ENCODE measurements at places on chromosomes 7 and 10. TPM values are rescaled to one million over a fixed set of nuclear protein-coding genes. Genes with fewer than 3 reads are reported as not detected.

The ERVW-1 gene
- total RNA-seq: not detected

- peak overlapping the region; percentile 39 for H3K27ac ChIP-seq
- H3K4me3 ChIP-seq: peak overlapping the region; percentile 92
- H3K27me3 ChIP-seq: no peaks in the 10 kb centered on the region
- peaks cover 29% of the 10 kb centered on the region for H3K36me3 ChIP-seq
- H3K4me1 ChIP-seq: peaks cover 73% of the 10 kb centered on the region
- DNase-seq: no peak
Observed at GRCh38 chr10:13704964-13705363, 118.2 kb downstream of the PRPF18 start.

The MAD1L1 gene
- 43.3 TPM for total RNA-seq

- H3K27ac ChIP-seq: no peak overlapping the region
- DNase-seq: no peak
- H3K4me3 ChIP-seq: no peak overlapping the region
Observed at GRCh38 chr7:30694218-30694745, 12.0 kb upstream of the CRHR2 start.

GRCh38 chr7:930975-931758 lies 23.3 kb downstream of the ADAP1 start:
- H3K4me3 ChIP-seq: no peak overlapping the region
- H3K27me3 ChIP-seq: peaks cover 3% of the 10 kb centered on the region
- no peaks in the 10 kb centered on the region for H3K36me3 ChIP-seq
- H3K4me1 ChIP-seq: no peaks in the 10 kb centered on the region
- no peak for DNase-seq
- no peak overlapping the region for H3K27ac ChIP-seq

The CLRN3 gene
- total RNA-seq: 0.31 TPM

GRCh38 chr10:73854310-73854709 lies 20.0 kb downstream of the CAMK2G start:
- peaks cover 28% of the 10 kb centered on the region for H3K36me3 ChIP-seq
- H3K27ac ChIP-seq: no peak overlapping the region
- no peak overlapping the region for H3K4me3 ChIP-seq
- peaks cover 10% of the 10 kb centered on the region for H3K27me3 ChIP-seq

DNA sequence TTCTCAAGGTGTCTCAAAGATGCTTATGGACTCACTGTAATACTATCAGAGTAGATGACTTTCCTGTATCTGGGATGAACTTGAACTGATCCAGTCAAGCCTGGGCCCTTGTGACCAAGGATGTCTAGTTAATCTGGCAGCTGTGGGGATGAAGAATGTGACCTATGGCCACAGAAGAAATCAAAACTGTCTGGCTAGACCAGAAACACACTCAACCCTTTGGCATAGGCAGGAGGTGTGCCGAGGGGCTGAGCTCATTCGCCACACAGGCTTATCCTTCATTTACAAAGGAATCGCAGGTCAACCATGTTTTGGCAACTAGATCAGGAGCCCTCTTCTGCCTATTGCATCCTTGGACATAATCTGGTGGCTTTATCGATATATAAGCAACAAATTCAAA lies 110.6 kb downstream of the ATXN7L1 start:
- no peak overlapping the region for H3K4me3 ChIP-seq
- DNase-seq: no peak
- peaks cover 2% of the 10 kb centered on the region for H3K27me3 ChIP-seq

GRCh38 chr7:27533652-27534081 lies 129.0 kb downstream of the HIBADH start:
- H3K4me3 ChIP-seq: no peak overlapping the region
- no peak overlapping the region for H3K27ac ChIP-seq
- DNase-seq: no peak
- peaks cover 11% of the 10 kb centered on the region for H3K36me3 ChIP-seq
- H3K27me3 ChIP-seq: no peaks in the 10 kb centered on the region

DNA sequence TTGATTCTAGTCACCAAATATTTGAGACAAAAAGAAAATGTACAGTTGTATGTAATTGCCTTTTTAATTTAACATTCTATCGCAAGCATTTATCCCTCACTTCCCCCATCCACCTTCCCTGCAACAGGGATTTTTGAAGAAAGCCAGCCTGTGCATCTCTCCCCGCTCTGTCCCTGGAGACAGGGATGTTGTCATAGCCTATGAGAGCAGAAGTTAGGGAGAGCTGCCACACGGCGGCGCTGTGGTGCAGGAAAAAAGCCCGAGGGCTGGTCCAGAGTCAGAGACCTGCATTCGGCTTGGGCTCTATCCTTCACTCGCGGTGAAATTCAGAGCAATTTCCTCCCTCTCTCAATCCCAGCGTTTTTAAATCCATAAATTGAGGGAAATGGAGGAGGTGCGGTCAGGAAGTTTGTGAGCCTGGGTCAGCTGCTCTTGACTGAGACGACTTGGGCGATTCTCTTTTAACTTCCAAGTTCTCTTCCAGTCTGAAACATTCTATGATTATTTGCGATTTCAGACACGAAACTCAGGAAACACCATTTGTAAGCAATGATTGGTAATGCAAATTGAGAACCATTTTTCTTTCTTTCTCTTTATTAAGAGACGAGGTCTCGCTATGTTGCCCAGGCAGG lies 17.5 kb downstream of the HKDC1 start:
- DNase-seq: peak; percentile 94
- peaks cover 4% of the 10 kb centered on the region for H3K4me1 ChIP-seq
- H3K27ac ChIP-seq: peak overlapping the region; percentile 36
- H3K36me3 ChIP-seq: no peaks in the 10 kb centered on the region
- no peaks in the 10 kb centered on the region for H3K27me3 ChIP-seq

The ANKMY2 gene
- 20.5 TPM for total RNA-seq

DNA sequence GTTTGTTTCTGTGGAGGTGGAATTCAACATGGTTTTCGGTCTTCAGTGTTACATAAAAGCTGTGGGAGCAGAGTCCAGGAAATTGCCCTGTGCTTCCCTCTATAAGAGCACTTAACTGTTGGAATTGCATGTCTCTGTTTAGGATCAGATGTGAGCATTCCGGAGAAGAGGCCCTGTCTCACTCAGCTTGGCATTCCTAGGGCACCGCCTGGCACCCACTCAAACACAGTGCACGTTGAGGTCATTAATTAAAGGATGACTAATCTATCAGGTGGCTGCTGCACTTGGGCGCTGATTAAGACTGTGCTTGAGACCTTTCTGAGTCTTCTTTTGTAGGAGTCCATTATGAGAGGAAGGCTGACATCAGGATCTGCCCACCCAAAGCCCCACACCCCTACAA lies 82.8 kb upstream of the VIPR2 start:
- H3K27ac ChIP-seq: no peak overlapping the region
- DNase-seq: no peak
- H3K4me1 ChIP-seq: no peaks in the 10 kb centered on the region
- H3K27me3 ChIP-seq: peaks cover 7% of the 10 kb centered on the region
- H3K4me3 ChIP-seq: no peak overlapping the region

The IMPDH1 gene
- 7.5 TPM for total RNA-seq

DNA sequence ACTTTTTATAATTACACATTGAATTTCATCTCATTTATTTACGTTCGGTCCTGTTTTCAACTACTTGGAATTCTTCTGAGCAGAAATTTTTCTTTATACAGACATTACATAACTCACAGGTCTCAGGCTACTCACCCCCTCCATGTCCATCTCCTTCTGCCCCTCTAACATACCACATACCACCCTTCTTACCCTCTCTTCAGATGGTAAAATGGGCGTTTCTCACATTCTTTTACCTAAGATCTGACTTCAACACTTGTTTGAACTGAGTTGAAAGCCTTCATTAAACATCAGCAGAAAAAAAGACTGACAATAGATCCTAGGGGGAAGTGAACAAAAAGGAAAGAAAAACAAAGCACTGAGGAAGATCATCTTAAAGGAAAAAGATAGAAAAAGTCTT lies 309.7 kb downstream of the CTNNA3 start:
- peak overlapping the region; percentile 9 for H3K4me3 ChIP-seq
- H3K36me3 ChIP-seq: no peaks in the 10 kb centered on the region
- H3K27me3 ChIP-seq: no peaks in the 10 kb centered on the region
- no peak for DNase-seq

GRCh38 chr10:75788394-75789205 lies 357.2 kb downstream of the LRMDA start:
- DNase-seq: no peak
- no peaks in the 10 kb centered on the region for H3K36me3 ChIP-seq
- no peak overlapping the region for H3K4me3 ChIP-seq
- peaks cover 4% of the 10 kb centered on the region for H3K4me1 ChIP-seq
- no peak overlapping the region for H3K27ac ChIP-seq

GRCh38 chr7:116087291-116087690 lies 56.7 kb upstream of the TFEC start:
- no peaks in the 10 kb centered on the region for H3K27me3 ChIP-seq
- no peaks in the 10 kb centered on the region for H3K36me3 ChIP-seq
- H3K27ac ChIP-seq: no peak overlapping the region
- DNase-seq: no peak

DNA sequence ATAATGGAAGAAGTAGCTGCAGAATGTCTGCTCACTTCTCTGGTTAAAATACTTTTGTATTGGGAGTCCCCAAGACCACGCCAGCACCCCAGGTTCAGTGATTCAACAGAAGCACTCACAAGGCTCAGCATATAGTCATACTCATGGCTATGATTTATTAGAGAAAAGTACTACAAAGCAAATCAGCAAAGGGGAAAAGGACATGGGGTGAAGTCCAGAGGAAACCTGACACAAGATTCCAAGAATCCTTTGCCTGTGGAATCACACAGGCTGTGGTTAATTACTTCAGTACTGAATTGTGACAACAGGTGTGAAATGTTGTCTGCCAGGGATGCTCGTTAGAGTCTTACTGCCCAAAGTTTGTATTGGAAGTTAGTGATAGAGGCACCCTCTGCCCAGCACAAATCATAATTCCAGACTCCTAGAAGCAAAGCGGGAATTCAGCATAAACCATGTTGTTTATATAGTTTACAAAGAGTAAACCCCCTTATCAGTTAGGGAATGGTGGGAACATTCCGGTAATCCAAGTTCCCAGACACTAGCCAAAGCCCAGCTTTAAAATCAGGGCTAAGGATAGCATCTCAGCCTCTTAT lies 79.4 kb downstream of the HYCC1 start:
- peaks cover 30% of the 10 kb centered on the region for H3K4me1 ChIP-seq
- H3K27ac ChIP-seq: peak overlapping the region; percentile 15
- DNase-seq: no peak
- H3K4me3 ChIP-seq: no peak overlapping the region

The TLL2 gene
- total RNA-seq: 0.41 TPM

The PPP1R3A gene
- total RNA-seq: not detected

The MBL2 gene
- total RNA-seq: not detected

The MOGAT3 gene
- not detected for total RNA-seq

- no peak for DNase-seq
- H3K27me3 ChIP-seq: no peaks in the 10 kb centered on the region
- H3K4me1 ChIP-seq: peaks cover 5% of the 10 kb centered on the region
Observed at GRCh38 chr7:15087771-15088170, 185.2 kb upstream of the DGKB start.

DNA sequence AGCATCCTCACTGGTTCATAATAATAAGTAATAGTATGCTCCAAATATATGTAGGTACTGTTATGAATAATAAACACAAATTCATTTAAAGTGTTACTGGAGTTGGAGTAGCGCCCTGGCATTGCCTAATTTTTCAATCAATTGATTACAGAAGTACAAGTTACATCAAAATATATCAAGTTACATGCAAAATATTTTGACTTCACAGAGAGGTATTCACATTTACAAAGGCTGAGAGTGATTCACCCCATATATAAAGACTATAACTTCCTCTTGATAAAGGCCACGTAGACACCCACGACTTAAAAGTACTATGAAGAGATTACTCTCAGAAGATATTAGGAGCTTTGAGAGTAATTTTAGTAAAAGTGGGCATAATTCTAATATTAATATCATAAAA lies 13.6 kb upstream of the COL17A1 start:
- H3K27ac ChIP-seq: no peak overlapping the region
- H3K4me3 ChIP-seq: no peak overlapping the region
- no peaks in the 10 kb centered on the region for H3K4me1 ChIP-seq
- no peaks in the 10 kb centered on the region for H3K27me3 ChIP-seq
- H3K36me3 ChIP-seq: no peaks in the 10 kb centered on the region

DNA sequence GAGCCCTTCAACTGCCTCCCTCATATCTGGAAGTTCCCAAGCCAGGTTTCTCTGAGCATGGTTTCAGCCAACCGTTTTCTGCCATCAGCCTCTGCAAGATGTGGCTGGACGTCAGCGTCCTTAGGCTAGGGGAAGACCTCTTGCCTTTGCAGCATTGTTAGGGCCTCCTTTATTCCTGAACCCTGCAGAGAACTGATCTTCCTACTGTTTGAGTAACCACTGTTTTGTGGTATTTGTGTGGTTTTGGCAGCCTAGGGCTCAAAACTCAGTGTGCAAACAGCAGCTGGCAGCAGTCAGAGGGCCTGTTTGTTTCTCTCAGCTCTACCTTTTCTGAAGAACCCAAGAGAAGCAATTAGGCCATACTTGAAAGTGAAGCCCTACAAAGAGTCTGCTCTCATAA lies 83.4 kb upstream of the SEMA3E start:
- no peaks in the 10 kb centered on the region for H3K36me3 ChIP-seq
- no peak overlapping the region for H3K27ac ChIP-seq
- peaks cover 1% of the 10 kb centered on the region for H3K27me3 ChIP-seq
- H3K4me3 ChIP-seq: no peak overlapping the region
- peaks cover 3% of the 10 kb centered on the region for H3K4me1 ChIP-seq

The IDI2 gene
- total RNA-seq: not detected

The RASSF4 gene
- 9.6 TPM for total RNA-seq

DNA sequence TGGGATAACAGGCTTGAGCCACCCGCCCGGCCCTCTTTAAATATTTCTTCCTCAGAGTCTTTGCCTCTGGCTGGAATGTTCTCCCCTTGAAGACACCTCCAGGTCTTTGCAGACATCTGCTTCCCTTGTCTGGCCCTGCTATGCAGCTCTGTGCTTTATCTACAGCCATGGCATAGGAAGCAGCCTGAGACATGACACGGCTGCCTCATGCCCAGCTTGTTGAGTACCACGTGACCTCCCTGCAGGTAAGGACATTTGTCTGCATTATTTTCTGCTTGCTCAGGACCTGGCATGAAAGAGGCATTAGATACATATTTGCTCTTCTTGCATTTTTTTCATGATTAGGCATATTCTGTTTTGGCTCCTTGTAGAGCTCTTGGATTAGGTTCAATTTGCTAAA lies 113.8 kb upstream of the KLF6 start:
- no peak for DNase-seq
- H3K4me3 ChIP-seq: no peak overlapping the region
- no peaks in the 10 kb centered on the region for H3K27me3 ChIP-seq
- no peaks in the 10 kb centered on the region for H3K36me3 ChIP-seq
- peaks cover 2% of the 10 kb centered on the region for H3K4me1 ChIP-seq
- H3K27ac ChIP-seq: no peak overlapping the region
